Activated T-helper 9 cell treated with anti-CD3 and anti-CD28 coated beads, Interleukin-2, amount 50 U/mL, for 16 hours (primary cell): ENCODE measurements at places on chromosomes 3 and 15.

DNA sequence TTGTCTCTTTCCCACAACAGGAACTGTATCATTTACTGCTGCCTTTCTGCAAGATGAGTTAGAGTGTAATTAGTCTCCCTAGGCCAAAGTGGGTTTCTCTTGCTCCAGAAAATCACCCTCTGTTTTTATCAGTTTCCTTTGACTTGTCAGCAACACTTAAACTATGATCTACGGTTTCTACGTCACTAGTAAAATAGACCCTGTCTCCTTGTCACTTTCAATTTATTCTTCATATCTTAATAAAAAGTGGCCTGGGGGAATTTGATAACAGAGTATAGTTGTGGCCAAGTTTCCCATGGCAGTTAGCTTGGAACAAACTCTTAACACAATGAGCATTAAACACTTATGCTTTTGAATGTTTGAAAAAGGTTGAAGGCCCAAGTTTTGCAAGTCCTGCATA is 79.6 kb downstream of the CGNL1 start:
- no peak for DNase-seq

DNA sequence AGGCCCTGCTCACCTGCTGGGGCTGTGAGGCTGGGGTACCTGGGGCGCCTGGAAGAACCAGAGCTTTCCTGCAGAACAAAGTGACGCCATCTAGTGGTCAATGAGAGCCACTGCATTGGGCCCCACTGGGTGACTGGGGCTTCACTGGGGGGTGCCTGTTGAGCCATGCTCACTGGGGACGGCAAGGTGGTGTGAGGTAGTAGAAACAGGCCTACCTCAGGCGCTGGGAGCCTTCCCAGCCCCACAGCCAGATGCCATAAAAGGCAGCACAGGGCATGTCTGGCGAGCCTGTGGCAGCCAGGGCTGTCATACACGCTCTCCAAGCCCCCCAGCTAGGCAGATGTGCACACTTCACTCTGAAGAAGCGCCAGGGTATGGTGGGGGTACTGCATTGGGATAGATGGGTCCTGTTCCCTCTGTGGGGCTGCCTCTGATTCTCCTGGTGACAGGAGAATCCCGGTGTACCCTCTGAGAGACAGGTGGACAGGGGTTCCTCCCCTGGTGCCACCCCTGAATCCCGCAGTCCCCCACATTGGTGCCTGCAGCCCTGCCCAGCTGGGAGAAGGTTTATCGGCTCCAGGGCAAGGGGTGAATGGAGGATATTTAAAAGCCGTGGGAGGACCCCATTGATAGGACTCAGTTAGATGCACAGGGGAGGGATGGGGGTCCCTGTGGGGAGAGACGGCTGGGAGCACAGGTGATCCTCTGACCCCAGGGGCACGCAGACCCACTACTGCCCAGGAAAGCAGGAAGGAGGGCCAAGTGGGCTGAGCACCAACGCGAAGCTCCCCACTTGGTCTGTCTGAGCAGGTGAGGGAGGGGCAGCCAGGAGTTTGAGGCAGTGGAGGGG is 178.8 kb downstream of the NSMCE3 start:
- DNase-seq = peak; percentile 27

GRCh38 chr3:159775372-159775961 is 213.2 kb upstream of the IL12A start:
- no peak for DNase-seq

GRCh38 chr3:32552013-32552412 is 18.6 kb downstream of the DYNC1LI1 start:
- DNase-seq = no peak

DNA sequence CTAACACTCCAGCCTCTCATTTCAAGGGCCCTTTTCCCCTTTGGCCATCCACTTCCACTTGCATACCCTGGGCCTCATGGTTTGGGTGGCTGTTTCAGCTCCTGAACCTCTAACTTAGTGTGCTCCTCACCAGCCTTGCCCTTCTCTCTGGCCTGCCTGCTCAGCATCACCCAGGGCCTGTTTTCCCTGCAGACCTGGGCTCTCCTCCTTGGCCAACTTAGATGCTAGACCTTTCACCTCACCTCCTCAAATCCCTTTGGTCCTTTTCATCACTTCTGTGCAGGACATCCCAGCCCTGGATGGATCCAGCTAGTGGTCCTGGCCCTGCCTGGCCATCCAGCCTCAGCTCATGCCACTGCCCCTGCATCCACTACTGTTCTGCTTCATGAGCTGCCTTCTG is 95.4 kb downstream of the CACNA1D start:
- DNase-seq = no peak

DNA sequence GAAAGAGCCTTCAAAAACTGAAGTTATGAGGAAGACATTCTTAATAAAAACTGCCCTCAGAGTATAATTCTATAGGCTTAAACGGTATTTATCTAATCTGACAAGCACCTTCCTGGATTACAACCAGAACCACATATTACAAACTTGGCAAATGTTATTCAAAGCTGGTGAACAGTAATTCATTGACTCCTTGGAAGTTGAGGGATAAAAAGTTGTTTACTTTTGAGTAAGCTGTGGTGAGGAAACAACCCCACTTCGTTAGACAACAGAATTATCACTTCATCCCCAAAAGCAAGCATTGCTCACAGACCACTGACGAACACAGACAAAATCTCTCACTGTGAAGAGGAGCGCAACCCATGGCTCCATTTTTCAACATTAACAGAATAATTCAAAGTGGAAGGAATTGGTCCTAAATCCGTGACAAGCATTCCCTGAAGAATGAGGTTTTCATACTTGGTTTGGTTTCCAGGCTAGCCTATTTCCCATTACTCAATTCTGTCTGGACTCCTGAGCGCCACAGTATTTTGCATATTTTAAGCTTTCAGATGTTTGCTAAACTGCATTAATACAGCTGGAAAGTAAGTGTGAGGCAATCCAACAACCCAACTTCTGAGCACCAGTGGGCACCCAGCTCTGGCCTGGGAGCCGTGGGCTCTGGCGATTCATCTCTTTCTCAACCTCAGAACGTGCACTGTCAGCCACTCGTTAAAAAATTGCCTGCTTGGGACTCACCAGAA is 32.7 kb downstream of the LRIG1 start:
- no peak for DNase-seq

GRCh38 chr15:40088929-40089755 is 19.5 kb downstream of the BMF start:
- no peak for DNase-seq
